NCI-H2029 treated with DMSO at 0.1 percent for 48 hours (cell line): ENCODE measurements at places on chromosomes 1 and 21.

DNA sequence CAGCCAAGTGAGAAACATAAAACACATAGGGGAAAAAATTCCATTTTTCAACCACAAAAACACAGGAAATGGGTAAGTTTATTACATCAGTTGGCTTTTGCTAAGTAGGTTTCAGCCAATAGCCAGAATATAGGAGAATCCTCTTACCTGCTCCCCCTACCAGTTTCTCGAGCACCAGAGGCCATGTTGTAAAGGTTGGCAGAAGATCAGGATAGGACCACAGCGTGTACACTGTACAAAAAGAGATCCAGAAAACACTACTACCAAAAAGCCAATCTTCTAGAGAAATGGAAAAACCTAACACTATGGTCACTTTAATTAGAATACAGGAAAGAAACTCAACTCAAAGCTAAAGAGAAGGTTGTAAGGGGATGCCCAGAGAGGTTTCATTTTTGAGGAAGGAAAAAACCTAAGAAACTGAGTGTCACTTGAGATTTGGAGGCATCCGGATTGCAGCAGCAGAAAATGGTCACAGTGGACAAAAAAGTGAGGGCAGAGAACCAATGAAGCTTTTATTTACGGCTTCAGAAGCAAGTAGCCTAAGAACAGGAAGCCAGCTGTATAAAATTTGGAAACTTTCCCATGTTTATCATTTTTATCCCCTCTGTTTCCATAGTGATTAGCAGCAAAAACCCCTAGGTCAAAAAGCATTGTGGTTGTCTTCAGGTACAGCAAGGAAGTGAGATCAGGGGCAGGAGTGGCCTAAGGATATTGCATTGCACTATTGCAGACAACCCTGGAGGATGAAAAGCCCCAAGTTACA lies 2.9 kb downstream of the EIF2D start:
- no peak for DNase-seq

DNA sequence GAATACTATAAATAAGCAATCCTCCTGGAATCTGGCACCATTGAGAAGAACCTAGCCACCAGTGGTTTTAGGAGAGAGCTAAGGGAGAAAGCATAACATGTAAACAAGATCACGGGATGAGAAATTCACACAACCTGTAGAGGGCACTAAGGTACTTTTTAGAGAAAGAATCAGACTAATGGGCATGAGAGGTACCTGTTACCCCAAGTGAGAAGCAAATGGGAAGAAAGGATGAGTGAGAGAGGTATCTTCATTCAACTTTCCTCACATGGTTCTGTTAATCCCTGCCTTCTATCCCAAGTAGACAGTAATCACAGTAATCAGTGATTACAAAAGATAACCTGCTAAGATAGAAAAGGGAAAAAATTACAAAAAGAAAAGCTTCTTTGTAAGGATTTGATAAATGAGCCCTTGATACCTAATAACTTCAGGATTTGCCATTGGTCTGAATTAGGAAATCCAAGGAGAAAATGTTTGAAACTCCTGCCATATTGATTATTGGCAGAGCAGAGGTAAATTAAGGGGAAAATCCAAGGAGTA lies 251.1 kb upstream of the ADGRL2 start:
- DNase-seq = peak; percentile 23

DNA sequence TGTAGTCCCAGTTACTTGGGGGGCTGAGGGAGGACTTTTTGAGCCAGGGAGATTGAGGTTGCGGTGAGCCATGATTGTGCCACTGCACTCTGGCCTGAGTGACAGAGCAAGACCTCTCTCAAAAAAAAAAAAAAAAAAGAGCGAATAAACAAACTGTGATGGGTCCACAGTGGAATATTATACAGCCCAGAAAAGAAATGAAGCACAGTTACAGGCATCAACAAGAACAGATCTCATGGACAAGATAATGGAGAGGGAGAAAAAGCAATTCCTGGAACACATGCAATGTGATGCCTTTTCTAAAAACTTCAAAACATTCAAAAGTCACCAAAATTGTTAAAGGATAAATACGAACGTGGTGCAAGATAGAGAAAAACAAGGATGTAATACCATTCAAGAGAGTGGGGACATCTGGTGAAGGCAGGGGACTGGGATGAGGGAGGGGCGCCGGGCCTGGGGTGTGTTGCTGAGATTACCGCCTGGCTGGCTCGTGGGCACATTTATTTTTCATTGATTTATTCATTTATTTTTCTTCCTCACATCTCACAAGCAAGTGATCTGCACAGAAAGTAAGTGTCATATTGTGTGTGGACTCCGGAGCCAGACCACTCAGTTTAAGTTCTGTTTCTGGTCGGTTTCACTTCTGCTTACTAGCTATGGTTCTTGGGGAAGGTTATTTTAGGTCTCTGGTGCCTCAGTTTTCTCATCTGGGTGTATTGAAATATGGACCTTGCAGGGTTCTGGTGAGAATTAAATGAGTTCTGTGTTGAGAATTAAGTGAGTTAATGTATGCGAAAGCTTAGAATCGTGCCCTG lies 30.1 kb downstream of the ABCG1 start:
- no peak for DNase-seq

- DNase-seq = no peak
Measured at GRCh38 chr1:5917591-5918274, 74.5 kb downstream of the NPHP4 start.

DNA sequence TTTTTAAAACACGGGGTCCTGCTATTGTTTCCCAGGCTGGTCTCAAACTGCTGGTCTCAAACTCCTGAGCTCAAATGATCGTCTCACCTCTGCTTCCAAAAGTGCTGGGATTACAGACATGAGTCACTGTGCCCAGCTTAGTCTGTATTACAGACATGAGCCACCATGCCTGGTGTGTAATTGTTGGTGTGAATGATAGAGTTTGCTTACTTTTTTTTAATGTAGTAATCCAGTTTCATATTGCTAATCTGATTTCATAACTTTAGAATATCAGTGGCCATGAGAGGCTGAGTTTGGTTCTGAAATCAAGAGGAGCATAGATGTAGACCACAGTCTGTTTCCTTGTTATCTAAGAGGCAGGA lies 3.4 kb downstream of the EPB41 start:
- no peak for DNase-seq

GRCh38 chr1:212450331-212450881 lies 17.7 kb downstream of the NENF start:
- DNase-seq = no peak

- DNase-seq = no peak
Measured at GRCh38 chr1:223748773-223749733, 36.7 kb downstream of the CAPN2 start.

- DNase-seq = no peak
Measured at GRCh38 chr1:119290297-119290696, 78.3 kb upstream of the HAO2 start.

DNA sequence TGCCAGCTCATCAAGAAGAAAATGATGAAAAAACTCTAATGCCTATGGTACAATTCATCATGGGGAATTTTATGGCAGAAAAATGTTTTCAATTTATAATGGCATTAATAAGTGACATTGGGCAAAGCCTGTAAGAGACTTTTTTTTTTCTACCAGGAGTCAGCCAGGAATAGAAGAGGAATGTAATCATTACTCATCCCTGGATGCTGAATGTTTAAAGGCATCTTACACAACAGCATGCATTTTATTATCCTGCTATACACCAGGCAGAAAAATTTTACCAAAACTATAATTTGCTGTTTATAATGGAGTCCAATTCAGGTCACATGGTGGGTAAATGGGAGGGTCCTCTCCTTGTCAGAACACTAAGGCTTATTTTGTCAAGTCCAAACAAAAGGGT lies 189.9 kb upstream of the BEND5 start:
- DNase-seq = no peak

DNA sequence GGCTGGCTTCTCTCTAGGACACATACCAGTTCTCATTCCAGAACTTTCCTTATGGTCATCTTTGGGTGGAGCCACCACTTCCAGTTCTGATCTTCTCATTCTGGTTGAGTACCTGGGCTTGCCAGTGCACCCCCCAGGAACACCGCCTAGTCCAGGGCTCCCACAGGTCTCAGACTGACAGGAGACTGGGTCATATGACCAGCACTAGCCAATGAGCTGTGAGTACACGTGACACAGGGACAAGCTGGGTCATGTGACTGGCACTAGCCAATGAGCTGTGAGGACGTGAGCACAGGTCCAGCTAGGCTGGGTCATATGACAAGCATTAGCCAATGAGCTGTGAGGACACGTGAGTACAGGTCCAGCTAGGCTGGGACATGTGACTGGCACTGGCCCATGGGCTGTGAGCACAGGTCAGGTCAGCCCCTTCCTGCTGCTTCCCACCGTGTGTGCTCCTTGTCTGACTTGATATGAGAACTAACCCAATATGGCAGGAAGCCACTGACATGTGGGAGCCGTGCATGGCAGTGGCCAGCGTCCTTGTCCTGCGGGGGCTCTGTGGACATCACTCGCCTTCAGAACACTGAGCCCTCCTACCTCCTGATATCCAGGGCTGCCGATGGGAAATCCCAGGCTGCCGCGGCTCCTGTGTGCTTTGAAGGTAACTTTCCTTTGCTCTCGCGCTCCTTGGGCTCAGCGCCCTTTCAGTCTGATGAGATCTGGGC lies 22.7 kb downstream of the KRTAP10-1 start:
- peak; percentile 75 for DNase-seq

GRCh38 chr1:213884942-213885341 lies 102.8 kb upstream of the PROX1 start:
- no peak for DNase-seq

GRCh38 chr1:147214842-147215539 lies 10.1 kb downstream of the FMO5 start:
- DNase-seq = no peak

GRCh38 chr1:111030590-111030989 lies 66.9 kb upstream of the LRIF1 start:
- peak; percentile 42 for DNase-seq

- peak; percentile 46 for DNase-seq
Measured at GRCh38 chr1:104648269-104648691, 898.6 kb downstream of the AMY1C start.
